ENCODE measurements at places on chromosomes 5 and 9.
A peak's percentile ranks its signal among the peaks of the same experiment; 100 is the strongest.

GRCh38 chr9:128412120-128412790, 8.4 kb upstream of the CERCAM start:
- DNase-seq = peak; percentile 51

DNA sequence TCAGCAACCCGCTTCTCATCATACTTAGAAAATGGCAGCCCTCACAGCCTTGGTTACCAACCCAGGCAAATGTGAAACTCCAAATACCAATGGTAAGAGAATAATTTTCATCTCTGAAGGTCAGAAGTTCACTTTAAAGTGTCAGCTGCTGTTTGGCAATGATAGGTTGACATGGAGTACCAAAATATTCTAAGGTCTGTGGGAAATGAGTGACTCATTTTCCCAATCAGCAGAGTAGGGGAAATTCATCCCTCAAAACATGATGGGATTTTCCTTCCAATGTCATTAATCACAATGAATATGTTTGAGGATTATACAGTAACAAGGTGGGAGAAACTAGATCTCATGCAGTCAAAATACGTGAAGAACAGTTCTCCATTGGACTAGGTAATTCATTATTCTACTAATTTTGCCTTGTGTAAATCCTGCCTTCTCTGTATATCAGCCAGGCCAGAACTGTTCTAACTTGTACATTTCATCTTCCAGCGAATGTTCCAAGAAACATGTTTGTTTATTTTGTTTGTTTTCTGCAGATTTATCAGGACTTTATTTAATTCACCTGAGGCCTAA, 53.1 kb upstream of the ERBIN start:
- DNase-seq = peak; percentile 27

DNA sequence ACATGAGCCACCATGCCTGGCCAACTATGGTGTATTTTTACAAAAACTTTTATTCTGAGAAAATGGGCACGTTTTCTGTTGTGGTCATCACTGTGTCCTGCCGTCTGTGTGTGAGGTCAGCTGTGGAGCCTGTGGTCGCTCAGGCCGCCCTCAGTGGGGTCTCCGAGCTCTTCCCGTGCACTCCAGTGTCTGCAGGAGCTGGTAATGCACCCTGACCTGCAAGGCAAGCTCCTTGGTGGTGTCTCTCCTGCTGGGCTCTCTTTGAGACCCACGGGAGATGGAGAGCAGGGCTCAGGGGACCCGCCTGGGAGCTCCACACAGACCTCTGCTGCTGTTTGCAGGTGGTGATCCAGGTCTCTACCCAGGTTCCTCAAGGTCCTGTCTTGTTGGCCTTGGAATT, 9.6 kb upstream of the AHRR start:
- no peak for DNase-seq

DNA sequence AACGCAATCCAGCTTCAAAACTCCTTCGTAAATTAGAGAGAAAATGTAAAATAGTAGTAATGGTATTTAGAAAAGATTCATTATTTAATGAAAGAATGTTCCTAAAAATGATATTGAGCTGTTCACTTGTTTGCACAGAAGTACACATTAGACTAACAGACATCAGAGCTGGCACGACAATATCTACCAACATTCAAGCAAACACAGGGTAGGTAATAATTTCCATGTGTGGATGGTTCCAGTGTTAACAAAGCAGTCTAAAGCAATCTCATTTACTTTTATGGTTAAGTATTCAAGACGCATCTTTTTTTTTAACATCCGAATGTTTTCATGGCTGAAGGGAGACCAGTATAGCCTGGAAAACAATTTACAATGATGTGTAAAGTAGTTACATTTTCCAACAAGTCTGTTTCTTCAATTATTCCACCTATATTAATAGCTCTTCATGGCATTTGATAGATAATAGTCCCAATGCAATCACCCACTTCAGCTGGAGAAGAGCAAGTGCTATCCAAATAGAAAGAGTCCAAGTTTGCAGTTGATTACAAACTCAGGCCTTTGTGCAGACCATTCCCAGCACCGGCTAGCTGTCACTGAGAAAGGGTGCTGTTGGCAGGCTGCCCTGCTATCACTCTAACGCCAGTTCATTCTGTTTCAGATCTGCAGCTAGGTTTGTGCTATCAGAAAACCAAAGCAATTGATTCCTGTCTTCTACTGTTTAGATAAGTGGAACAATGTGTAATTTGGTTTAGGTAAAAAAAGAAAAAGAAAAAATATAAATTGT, 458.8 kb downstream of the DTWD2 start:
- no peak for DNase-seq

GRCh38 chr5:139658928-139659667, 10.9 kb downstream of the CXXC5 start:
- DNase-seq = peak; percentile 72

GRCh38 chr9:28407351-28407750, 834.1 kb upstream of the C9orf72 start:
- DNase-seq = no peak

- DNase-seq = peak; percentile 91
Observed at GRCh38 chr9:78866207-78867132, 569.5 kb downstream of the PSAT1 start.

DNA sequence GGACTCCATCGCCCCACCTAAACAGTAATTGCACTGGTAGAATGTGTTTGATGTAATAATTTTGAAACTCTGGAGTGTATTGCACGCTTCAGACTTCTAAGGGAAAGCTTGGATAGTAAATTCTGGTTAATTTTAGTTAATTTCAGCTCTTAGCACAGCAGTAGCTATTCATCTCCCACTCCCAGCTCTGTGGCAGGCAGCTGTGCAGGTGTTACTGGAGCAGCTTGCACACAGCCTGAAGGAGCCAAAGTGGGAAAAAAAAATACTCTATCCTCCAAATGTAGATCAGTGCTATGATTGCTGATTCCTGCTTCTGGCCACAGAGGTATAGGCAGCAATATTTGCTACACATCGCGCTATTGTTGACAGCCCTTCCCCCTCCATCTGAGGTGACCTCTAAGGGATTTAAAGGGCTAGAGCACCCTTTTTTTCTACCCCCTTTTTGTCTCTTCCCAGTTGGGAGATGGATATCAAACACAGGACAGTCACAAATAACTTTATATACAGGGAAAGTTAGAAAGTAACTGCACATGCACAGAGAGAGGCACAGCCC, 97.4 kb downstream of the KCTD16 start:
- DNase-seq = no peak

- peak; percentile 38 for DNase-seq
Observed at GRCh38 chr9:83432104-83432627, 106.0 kb downstream of the FRMD3 start.

GRCh38 chr9:113695440-113695851, 180.7 kb upstream of the ZNF618 start:
- DNase-seq = no peak

- no peak for DNase-seq
Observed at GRCh38 chr5:17076272-17076671, 140.2 kb upstream of the MYO10 start.
